ENCODE measurements at places on chromosomes 13 and 19. TPM values are rescaled to one million over a fixed set of nuclear protein-coding genes. Genes with fewer than 3 reads are reported as not detected.

Gene ZNF473
- polyA plus RNA-seq, result 7.7 TPM

Gene RASGRP4
- 2.8 TPM for polyA plus RNA-seq

Gene KL
- polyA plus RNA-seq, result 2.9 TPM

Gene NLRP7
- polyA plus RNA-seq, result 0.10 TPM

Gene MEIOSIN
- polyA plus RNA-seq, result not detected

Gene SBSN
- not detected for polyA plus RNA-seq

Gene CCDC169
- polyA plus RNA-seq, result 3.3 TPM

Gene KIR2DL4
- polyA plus RNA-seq, result not detected

Gene NLRP9
- polyA plus RNA-seq, result not detected

GRCh38 chr19:12786141-12786870 is 5.0 kb upstream of the JUNB start:
- DNase-seq, result no peak

DNA sequence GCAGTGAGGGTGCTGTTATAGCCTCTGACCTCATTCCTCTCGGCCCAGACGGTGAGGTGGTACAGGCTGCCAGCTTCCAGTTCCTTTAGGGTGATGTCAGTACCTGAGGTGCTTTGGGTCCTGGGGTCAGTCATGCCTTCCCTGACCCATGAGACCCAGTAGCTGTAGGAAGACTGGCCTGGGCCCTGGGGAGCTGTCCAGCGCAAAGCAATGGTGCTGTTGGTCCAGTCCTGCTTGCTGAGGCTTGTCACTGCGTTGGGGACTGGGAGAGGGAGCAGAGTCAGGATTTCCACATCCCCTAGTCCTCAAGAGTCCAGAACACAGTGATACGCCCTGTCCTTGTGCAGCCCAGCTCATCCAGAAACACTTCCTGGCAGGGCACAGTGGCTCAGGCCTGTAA is 10.7 kb downstream of the PTPRH start:
- DNase-seq, result no peak

DNA sequence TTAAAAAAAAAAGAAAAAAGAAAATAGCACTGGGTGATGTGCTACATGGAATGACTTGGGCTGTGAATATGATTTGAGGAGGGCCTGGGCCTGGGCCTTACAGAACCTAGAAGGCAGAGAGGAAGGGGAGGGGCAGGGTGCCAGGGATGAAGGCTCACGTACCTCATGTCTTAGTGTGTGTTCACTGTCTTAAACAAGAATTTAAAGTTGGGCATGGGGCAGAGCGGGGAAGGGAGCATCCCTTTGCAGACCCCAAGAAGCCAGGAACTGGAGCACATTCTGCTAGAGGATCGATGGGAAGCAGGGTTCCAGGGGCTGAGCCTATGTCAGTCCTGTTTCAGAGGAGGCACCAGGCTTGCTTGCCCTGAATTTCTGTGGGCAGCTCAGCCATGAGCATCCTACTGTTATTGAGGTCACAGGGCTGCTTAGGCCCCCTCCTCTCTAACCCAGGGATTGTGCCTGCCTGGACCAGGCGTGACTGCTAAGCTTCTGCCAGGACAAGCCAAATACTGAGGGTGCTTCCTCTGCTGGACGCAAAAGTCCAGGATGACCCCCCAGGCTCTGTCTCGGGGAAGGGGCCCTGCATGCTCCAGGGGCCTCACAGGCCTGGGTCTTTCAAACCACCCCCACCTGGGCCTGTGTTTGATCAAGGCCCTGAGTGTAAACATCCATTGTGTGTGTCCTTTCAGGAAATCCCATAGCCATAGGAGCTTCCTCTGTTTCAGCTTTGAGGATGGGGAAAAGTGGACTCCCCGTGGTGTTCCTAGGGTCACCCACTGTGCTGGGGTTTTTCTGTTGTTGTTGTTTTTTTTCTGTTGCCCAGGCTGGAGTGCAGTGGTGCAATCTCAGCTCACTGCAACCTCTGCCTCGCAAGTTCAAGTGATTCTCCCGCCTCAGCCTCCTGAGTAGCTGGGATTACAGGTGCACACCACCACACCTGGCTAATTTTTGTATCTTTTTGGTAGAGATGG is 4.8 kb downstream of the LSR start:
- DNase-seq, result no peak

DNA sequence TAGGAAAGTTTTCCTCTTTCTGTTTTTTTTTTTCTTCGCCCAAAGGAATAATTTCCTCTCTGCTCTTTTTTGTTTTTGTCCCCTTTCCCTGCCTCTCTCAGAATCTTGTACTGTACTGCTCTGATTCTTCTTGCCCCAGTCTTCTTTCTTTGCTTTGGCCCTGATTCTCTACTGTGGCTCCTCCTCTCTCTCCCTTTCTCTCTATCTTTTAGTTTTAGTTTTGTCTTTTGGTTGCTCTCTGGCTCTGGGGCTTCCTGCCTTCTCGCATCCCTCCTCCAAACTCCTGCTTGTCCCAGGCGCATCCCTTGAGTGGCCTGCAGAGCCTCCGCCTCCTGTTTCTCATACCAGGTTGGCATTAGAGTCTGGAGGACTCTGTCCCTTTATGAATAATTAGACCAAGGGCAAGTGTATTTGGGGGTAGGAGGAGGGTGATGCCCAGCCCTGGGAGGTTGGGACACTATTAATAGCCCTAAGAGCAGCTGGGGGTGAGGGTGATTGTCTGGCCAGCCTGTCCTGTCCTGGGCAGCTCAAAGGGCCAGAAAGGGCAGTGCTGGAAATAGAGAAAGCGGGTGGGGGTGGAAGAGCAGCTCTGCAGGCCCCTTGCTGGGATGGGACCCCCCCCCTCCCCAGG is 39.1 kb downstream of the LYL1 start:
- no peak for DNase-seq

DNA sequence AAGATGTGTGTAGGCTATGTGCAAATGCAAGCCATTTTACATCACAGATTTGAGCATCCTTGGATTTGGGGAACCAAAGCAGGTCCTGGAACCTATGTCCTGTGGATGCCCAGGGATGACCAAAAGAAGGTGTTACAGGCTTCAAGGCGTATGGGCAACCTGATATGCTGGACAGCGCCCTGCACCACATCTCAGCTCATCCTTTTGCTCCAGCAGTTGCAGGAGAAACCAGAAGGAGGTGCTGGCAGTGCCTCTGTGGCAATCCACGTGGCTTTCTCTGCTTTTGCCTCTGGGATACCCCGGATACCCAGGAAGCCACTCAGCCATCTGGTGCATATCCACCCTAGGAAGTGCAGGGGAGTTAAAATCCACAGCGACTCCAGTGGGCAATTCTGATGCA is 110.3 kb upstream of the VSTM2B start:
- DNase-seq, result no peak

- no peak for DNase-seq
Measured at GRCh38 chr19:29029268-29029958, 183.5 kb downstream of the UQCRFS1 start.

GRCh38 chr13:21980049-21980448 is 309.2 kb downstream of the FGF9 start:
- no peak for DNase-seq

GRCh38 chr13:69474011-69474685 is 633.5 kb upstream of the ATXN8OS start:
- peak; percentile 25 for DNase-seq

DNA sequence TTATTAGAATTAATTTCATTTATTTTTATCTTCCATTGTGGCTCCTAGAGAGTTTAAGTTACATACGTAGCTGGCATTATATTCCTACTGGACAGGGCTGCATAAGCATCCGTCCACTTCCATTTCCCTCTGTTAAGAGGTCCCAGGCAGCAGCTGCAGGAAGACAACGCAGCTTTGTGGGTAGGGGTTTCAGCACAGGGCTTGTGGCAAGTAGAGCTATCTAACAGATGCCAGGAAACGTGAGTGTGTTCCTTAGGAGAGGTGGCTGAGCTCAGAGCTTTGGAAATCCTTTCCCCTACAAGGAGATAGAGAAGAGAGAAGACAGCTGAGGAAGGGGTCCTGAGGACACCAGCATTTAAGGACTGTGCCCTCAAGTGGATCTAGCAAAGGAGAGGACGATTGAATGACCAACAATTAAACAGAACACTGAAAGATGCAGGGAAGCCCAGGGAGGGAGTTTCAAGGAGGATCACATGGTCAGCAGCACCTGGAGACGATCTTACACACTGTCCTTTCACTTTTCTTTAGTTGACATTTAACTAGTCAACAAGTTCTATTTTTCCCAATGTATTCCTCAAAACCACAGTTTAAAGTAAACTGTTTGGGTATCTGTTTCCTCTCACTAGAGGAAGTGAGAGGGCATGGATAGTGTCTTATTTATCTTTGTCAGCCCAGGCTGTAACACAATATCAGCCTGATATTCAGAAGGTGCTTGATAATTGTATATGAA is 2.3 kb upstream of the N4BP2L1 start:
- no peak for DNase-seq

DNA sequence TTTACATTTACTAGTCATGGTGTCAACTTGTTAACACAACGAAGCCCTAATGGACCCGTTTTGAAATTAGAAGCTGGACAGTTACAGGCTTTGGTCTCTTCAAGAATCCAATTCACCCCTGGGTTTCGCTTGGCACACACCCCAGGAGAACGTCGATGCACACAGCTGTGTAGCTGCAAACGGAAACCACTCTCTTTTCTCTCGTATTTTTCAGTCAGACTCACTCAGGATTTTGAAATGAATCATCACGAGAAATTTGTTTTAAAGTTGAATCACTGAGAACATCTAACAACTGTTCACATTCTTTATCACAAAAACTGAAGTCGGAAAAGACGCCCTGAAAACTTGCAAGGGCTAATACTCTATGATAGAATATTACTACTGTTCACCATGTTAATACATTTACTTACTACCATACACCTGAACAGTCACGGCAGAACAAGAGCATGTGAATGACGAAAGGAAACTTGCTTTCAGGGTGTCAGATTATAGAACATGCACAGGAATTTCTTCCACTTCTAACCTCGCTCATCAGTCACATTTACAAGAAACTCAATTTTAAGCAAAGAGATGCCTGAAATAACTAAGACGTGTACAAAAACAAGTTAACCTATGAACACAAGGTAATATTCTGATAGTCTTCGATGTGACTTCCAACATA is 4.7 kb downstream of the PNMA8A start:
- peak; percentile 77 for DNase-seq

- DNase-seq, result no peak
Measured at GRCh38 chr13:97234236-97234635, 12.1 kb downstream of the MBNL2 start.
